NCI-H774 (cell line): ENCODE measurements at places on chromosomes 13 and 19.

- DNase-seq = no peak
Observed at GRCh38 chr13:106498571-106498970, 36.9 kb downstream of the EFNB2 start.

GRCh38 chr19:39426170-39426569, 9.6 kb downstream of the RPS16 start:
- no peak for DNase-seq

GRCh38 chr13:81568824-81569223, 1227.9 kb upstream of the SPRY2 start:
- DNase-seq = no peak

GRCh38 chr19:43799502-43800142, 2.6 kb downstream of the LYPD5 start:
- DNase-seq = no peak

- no peak for DNase-seq
Observed at GRCh38 chr13:44153496-44153895, 220.1 kb upstream of the SERP2 start.

DNA sequence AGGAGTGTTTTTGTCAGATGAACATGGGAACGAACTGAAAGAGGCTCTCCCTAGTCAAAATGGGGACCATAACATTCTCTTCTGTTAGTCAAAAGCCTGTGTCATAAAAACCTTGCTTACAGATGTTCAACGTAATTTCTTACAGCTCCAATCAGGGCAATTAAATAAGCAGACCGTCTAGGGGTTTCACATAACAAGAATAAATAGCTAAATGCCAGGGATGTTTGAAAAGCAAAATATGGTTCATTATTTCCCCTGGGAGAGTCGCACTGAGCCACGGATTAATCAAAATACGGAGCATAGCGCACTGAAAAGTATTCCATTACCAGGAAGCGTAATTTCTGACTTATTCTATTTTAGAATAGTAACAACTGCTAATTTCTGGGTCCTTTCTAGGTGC, 63.7 kb upstream of the MRI1 start:
- no peak for DNase-seq

DNA sequence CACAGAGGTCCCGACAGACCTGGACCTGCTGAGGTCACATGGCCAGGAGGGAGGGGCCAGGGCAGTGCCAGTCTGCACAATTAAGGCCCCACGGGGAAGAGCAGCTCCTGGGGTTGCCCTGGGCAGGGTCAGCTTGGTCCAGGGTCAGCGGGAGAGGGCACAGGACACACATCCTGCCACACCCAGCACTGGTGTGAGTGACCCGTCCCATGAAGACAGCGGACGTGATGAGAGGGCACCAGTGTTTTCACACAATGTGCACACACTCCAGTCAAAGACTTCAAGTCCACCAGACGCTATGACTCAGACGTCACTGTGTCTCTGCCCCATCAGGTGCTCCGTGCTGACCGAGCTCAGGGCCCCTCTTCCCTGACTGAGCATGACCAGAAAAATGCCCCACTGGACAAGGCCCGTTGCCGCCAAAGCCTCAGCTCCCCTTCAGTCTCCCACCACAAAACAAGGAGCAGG, 4.2 kb downstream of the TMEM259 start:
- no peak for DNase-seq

DNA sequence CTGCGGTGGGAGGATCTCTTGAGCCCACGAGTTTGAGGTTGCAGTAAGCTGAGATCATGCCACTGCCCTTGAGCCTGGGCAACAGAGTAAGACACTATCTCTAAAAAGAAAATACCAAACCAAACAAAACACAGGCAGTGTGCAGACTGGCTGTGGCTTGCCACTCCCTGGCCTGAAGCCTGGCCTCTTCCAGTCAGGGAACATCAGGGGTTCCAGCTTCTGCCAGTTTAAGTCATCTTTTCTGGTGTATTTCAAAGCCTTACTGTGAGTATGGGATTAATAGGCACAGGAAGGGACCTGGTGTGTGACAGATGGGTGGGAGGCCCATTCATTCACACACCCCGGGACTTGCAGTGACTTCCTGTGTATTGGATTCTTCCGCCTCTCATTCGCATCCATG, 27.0 kb upstream of the F2RL3 start:
- DNase-seq = no peak

DNA sequence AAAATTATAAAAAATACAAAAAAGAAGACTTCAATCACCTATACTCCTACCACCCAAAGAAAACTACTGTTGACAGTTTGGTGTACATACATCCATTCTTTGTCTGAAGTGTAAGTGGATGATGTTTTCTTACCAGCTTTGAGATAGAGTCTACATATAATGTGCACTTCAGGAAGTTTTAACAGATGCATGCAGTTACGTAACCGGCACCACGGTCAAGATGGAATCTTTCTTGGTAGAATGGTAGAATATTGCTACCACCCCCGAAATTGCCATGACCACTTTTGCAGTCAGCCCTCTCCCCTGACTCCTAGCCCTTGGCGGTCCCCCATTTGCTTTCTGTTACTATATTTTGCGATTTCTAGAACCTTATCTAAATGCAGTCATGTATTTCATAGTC, 1.4 kb downstream of the CUL4A start:
- no peak for DNase-seq

GRCh38 chr19:6087074-6087571, 23.2 kb downstream of the RFX2 start:
- DNase-seq = peak; percentile 9

- no peak for DNase-seq
Observed at GRCh38 chr19:18776288-18776594, 14.9 kb downstream of the COMP start.

DNA sequence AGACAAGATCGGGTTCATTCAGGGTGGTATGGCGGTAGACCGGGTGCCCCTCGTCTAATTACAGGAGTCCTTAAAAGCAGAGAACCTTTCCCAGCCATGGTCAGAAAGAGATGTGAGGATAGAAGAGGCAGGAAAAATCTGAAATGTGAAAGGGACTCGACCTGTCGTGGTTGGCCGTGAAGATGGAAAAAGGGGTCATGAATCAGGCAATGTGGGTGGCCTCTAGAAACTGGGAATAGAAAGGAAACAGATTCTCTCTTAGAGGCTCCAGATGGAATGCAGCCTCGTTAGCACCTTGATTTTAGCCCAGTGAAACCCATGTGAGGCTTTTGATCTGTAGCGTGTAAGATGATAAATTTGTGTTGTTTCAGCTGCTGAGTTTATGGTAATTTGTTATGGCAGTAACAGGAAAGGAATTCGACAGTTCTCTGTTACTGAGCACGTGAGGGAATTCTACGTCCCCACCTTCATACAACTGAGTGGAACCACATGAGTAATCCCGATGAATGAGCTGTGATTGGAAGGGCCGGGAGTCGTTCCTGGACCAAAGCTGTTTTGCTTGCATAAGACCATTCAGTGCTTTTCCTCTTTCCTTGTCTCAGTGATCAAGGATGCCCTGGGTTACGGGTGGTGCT, 11.0 kb upstream of the CA11 start:
- peak; percentile 19 for DNase-seq

- DNase-seq = peak; percentile 46
Observed at GRCh38 chr19:11422163-11423065, 3.3 kb upstream of the RGL3 start.

- DNase-seq = no peak
Observed at GRCh38 chr19:55220525-55220924, 8.0 kb downstream of the TMEM86B start.

DNA sequence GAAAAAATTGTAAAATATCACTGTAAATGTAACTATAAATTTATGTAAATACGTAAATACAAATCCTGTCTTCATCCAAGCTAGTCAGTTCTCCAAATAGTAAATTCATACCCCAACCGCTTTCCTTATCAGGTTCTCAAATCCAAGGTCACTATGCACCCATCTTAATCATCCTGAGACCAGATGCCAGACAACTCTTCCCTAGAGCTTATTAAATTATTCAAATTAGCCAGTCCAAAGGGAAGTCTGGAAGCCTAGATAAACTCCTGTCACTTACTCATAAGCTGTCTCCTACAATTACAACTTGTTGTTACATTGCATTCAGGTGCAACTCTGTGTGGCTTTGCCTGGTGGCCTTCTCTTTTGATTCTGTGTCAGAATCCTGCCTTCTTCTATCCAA, 836.1 kb upstream of the PCDH20 start:
- DNase-seq = no peak

DNA sequence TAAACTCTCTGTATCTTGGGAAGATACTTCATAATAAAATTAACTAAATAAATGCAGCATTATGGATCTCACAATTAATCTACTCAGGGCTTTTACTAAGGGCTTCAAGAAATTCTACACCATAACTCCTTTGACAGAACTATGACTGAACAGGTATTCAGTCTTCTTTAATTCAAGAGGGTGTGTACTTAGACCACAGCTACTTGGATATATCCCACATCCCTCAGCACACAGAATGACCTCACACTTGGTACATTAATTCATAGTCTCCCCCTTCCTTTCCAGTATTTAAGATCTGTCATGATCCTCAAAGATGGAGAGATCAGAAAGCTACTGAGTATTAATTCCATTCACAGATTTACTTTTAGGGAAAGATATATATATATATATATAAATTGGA, 11.6 kb downstream of the DIAPH3 start:
- no peak for DNase-seq

DNA sequence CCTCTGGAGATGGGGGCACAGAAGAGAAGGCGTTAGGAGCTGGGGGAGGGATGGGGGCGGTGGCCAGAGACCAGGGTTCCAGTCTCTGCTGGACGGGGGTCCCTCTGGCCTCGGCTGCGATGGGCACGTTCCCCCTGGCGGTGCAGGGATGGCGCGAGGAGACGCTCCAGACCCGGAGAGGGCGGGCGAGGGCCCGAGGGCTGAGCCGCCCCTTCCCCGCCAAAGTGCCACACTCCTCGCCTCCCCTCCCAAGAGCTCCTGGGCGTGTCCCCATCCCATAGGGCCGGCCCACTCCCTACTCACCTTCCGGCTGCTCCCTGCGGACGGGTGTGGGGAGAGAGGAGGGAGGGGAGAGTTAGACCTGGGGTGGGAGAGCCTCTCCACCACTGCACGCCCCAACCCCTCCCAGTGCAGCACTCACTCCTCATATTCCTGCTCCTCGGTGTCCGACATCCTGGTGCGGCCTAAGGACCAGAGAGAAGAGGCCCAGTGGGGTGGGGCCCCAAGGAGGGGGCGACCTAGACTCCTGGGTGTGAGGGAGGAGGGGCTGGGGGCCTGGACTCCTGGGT, 2.2 kb downstream of the TNNT1 start:
- peak; percentile 75 for DNase-seq

GRCh38 chr19:13151605-13152355, 1.6 kb downstream of the IER2 start:
- DNase-seq = peak; percentile 94

DNA sequence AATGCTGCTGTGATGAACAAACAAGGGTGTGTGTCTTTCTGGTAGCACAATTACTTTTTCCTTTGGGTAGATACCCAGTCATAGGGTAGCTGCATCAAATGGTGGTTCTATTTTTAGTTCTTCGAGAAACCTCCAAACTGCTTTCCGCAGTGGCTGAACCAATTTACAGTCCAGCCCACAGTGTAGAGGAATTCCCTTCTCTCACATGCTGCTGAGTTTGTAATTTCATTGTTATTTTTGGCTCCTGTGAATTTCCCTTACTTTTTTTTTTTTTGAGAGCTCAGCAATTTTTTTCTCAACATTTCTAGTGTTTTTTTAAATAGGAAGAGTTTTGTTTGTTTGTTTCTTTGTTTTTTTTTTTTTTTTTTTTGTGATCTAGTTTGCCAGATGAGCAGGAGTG, 37.5 kb upstream of the ADGRE1 start:
- no peak for DNase-seq

GRCh38 chr13:107864543-107865317, 350.6 kb downstream of the LIG4 start:
- DNase-seq = peak; percentile 71

DNA sequence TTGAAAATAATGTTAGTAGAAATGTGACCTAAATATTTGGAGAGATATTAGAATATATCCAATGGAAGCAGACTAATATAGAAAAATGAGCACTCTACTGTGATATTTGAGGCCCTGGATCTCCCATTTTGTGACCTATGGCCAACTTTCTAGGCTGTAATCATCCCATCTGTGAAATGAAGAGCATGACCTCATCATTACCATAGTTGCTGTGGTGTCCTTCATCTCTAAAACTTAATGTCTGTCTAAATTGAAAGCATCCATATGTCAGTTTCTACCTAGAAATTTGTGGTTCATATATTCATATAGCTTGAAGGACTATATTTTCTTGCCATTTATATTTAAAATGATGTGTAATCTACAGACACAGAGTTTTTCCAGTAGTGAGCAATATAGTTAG, 41.6 kb downstream of the PAN3 start:
- no peak for DNase-seq

GRCh38 chr19:19538061-19538784, at the start of gene CILP2:
TSS of gene CILP2 (plus strand) at chr19:19538265. CDS start at chr19:19538350, 85 bp downstream.
- DNase-seq = peak; percentile 35

- peak; percentile 19 for DNase-seq
Observed at GRCh38 chr19:18373892-18374629, 11.9 kb upstream of the GDF15 start.

- DNase-seq = no peak
Observed at GRCh38 chr13:66074018-66074615, 1156.0 kb downstream of the PCDH9 start.

DNA sequence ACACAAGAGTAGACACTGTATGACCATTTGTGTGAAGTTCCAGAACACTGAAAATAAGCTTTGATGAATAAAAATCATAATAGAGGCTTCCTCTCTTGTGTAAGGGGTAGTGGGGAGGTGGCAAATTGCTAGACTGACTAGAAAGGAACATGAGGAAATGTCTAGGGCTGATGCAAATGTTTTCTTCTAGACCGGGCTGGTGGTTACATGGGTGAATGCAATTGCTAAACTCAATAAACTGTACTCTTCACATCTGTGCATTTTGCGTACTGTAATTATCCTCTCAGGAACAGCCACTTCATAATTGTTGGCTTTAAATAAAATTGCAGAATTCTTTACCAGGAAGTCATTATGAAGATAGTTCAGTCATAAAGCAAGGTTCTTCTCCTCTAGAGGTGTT, 5.2 kb upstream of the KBTBD7 start:
- DNase-seq = peak; percentile 2
